ENCODE measurements at places on chromosomes 7 and 10.

- DNase-seq, result no peak
Measured at GRCh38 chr10:122293156-122293960, 22.3 kb downstream of the BTBD16 start.

GRCh38 chr10:67808704-67809103 is 29.3 kb downstream of the DNAJC12 start:
- DNase-seq, result no peak

GRCh38 chr7:141239661-141240060 is 165.8 kb downstream of the TMEM178B start:
- no peak for DNase-seq

- no peak for DNase-seq
Measured at GRCh38 chr10:14513123-14513522, 182.4 kb upstream of the FRMD4A start.

- DNase-seq, result no peak
Measured at GRCh38 chr7:51301806-51302205, 14.8 kb downstream of the COBL start.

GRCh38 chr7:74993121-74993520 is 28.6 kb downstream of the CASTOR2 start:
- DNase-seq, result no peak

DNA sequence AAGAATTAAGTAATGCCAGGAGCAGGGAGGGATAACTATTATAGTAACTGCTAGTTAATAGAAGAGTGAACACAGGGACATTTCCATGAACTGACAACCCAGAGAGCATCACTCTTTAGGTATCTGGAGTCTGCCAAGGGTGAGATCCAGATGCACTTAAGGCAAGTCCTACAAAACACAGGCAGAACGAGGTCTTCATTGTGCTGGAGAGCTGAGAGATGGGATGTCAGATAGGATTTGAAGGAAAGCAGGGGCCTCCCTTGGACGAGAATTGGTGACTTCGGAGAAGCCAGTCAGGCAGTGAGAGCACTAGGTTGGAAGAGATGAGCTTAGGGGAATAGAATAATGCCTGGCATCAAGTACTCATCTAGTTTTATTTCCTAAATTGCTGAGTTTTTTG is 684.5 kb downstream of the GATA3 start:
- DNase-seq, result no peak

GRCh38 chr7:73939528-73939927 is 78.6 kb downstream of the TMEM270 start:
- DNase-seq, result no peak

DNA sequence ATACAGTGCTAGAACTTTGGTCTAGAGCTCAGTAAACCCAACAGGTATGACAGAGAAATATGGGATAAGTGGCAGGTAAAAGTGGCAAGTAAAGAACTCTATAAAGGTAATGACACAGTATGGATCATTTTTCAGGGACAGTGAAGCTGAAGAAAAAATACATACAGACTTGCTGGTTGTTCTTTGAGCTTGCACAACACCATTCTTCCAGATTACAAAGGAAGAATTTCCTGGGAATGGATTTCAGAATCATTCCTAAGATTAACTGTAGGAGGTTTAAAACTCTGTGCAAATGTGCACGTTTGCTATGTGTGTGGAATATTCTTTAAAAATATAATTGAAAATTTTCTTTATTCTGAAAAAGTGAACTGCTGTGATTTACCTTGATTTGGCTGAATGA is 36.0 kb downstream of the PHF14 start:
- no peak for DNase-seq

GRCh38 chr7:96181174-96181573 is 140.7 kb downstream of the SLC25A13 start:
- no peak for DNase-seq
